H4 (cell line): ENCODE measurements at places on chromosomes 11 and 22.

- no peak for DNase-seq
Observed at GRCh38 chr11:70826541-70827335, 425.6 kb downstream of the SHANK2 start.

GRCh38 chr11:115146425-115146824 lies 357.8 kb downstream of the CADM1 start:
- no peak for DNase-seq

GRCh38 chr11:134037046-134037908 lies 31.6 kb upstream of the JAM3 start:
- DNase-seq: peak; percentile 39

DNA sequence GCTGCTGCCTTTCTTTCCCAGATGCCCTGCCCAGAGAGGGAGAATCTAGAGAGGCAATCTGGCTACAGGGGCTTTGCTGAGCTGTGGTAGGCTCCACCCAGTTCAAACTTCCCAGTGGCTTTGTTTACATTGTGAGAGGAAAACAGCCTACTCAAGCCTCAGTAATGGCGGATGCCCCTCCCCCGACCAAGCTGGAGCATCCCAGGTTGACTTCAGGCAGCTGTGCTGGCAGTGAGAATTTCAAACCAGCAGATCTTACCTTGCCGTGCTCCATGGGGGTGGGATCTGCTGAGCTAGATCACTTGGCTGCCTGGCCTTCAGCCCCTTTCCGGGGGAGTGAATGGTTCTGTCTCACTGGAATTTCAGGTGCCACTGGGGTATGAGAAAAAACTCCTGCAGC lies 12.2 kb downstream of the BDNF start:
- DNase-seq: no peak

DNA sequence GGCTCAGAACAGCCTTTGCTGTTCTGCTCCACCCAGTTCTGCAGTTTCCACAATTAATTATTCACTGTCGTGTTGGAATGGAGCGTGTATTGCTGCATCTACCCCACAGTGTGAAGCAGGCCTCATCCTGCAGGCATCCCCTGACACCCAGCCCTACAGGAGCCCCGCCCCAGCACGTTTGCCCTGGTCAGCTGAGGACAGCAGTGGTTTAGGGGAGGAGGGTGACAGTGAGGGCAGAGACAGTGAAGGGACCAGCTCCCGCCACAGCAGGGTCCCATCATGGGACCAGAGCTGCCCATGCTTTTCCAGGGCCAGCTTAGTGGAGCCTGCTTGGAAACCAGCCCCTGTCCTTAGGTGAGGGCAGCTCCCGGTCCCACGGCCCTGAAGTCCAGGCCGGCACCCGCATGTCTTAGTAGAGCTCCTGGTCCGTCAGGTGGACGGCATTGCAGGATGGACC lies 273.0 kb downstream of the TBC1D22A start:
- no peak for DNase-seq
